ENCODE measurements at places on chromosomes 6 and 20.

- DNase-seq = peak; percentile 100
These were observed 24.8 kb upstream of the FOXQ1 start for GRCh38 chr6:1287103-1287591.

- peak; percentile 16 for DNase-seq
These were observed 41.7 kb downstream of the MOCS1 start for GRCh38 chr6:39892490-39893129.

- peak; percentile 70 for DNase-seq
These were observed 18.1 kb upstream of the SNRPB2 start for GRCh38 chr20:16711661-16712258.

- no peak for DNase-seq
These were observed 9.1 kb downstream of the HIVEP2 start for GRCh38 chr6:142935553-142936517.

GRCh38 chr20:2631228-2631627 lies 21.2 kb upstream of the NOP56 start:
- DNase-seq = no peak

- DNase-seq = peak; percentile 44
These were observed 7.7 kb upstream of the ZKSCAN8 start for GRCh38 chr6:28134015-28134414.

DNA sequence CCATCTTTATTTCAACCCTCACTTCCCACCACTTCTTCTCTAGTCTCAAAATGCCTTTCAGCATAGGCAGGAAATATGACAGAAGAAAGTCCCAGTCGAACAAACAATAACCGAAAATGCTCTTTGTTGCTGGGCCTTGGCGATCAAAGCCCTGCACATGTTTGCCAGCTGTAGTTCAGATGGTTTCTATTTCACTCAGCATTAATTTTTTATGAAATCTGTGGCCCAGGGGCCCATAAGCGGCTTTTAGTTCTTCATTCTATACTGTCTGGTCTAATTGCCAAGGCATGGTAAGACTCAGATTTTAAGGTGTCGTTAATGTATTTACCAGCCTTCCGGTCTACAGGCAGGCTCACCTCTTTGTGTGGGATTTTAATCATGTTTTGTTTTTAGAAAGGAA lies 10.9 kb upstream of the F13A1 start:
- DNase-seq = peak; percentile 92

GRCh38 chr6:80642452-80642851 lies 536.0 kb downstream of the BCKDHB start:
- DNase-seq = no peak

GRCh38 chr20:20836836-20837235 lies 124.4 kb upstream of the RALGAPA2 start:
- DNase-seq = no peak

DNA sequence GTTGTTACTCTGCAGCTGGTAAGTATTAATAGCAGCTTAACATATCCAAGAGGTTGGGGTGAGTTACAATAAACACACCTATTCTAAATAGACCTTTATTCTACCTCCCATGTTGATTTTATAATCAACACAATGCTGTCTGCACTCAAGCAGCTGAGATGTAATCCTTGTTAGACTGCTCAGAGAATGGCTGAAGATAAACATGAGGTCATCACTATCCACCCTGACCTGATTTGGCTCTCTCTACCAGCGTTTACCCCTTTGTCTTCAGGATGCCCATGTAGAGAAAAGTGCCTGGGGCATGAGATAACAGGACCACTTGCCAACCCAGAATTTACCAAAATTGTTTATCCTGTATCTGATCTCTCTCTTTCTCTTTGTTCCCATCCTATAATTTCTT lies 220.7 kb upstream of the DEFB112 start:
- DNase-seq = no peak

Data from MV-4-11 (cell line).